ENCODE measurements at places on chromosomes 6 and 20.

DNA sequence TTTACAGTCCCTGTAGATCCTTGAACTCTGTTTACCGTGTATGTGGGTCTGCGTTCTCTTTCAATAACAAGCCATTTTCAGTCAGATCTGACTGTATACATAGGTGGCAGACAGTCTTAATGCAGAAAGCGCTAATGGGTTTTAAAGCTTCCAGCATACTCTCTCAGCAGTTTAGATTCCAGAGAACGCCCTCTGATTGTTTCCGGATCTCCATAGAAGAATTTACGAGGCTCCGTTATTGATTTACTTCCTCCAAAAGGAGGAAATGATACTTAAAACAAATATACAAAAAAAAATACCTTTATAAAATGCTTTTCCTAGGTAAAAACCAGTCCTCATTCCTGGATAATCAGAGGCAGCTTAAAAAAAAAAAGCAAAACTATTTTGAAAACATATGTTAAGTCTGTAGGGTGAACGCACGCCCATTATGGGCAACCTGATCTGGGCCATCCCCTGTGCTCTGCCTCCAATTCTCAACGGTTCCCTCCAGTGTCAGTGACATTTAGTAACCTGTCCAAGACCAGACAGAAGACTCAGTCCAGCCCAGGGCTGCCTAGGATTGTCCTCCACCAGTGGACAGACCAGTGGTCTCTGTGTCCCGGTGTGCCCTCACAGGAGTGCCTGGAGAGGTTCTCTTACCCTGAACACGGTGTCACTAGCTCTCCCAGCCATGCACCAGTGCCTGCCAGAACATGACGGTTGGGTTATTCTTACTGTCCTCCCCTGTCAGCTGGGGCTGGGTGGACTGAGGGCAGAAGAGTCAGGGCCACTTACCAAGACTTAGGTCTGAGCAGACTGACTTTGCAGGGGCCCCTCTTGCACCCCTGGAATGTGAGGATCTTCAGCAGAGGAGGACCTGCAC lies 217.3 kb downstream of the ARID1B start:
- no peak for DNase-seq

GRCh38 chr6:159525445-159526025 lies 167.5 kb downstream of the SOD2 start:
- DNase-seq: no peak

DNA sequence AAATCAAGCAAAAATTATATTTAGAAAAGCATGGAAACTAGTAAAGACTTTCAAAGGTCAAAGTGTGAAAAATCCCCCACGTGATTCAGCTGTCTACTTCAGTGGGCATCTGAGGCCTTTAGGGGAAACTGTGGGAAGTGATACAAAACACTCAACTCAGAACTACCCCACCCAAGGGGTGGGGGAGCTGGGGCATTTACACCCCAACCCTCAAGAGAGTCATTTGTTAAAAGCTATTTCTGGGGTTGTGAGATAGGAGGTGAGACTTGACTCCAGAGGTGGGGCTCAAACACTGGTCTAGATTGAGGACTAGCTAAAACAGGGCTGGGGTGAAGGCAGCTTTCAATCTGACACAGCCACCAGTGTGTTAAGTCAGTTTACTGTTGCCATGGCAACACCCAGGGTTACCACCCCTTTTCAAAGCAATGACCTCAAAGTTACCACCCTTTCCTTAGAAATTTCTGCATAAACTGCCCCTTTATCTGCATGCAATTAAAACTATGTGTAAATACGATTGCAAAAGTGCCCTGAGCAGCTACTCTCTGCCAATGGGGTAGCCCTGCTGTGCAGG lies 9.9 kb upstream of the GTSF1L start:
- DNase-seq: peak; percentile 18

GRCh38 chr20:31984981-31985471 lies 17.1 kb downstream of the XKR7 start:
- DNase-seq: no peak

DNA sequence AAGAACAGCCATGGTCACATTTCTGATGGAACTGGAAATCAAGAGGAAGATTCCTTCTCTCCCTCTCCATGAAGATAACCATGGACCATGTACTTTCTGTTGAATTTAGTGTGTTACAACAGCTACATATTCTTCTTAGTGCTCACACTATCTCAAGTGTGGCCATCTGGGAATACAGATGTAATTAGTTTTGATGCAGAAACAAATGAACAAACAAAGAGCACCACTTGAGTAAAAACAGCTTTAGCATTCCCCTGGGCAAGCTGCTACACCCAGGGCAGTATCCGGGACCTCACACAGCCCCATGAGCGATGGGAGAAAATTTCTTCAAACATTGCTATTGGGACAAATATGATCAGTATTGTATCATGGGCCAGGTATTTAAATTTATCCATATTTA lies 75.2 kb downstream of the RAMACL start:
- peak; percentile 23 for DNase-seq

DNA sequence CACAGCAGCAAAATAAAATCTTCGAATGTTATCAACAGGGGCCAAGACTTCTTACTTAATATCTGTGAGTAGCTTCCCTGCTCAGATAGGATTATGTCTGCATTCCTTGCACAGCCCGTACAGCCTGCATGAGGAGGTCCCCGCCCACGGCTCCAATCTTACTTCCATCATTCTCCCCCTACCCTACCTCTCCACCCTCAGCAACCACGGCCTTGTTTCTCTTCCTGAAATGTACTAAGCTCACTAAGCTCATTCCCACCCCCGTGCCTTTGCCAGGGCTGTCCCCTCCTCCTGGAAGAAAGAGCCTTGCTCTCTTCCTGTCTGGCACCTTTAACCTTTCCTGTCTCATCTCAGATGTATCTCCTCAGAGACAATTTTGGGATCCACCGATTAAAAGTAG lies 120.4 kb downstream of the BCAS1 start:
- DNase-seq: no peak

GRCh38 chr20:36243726-36244125 lies 7.4 kb downstream of the AAR2 start:
- DNase-seq: no peak

GRCh38 chr6:89567630-89568390 lies 70.7 kb downstream of the LYRM2 start:
- no peak for DNase-seq

- DNase-seq: no peak
Measured at GRCh38 chr6:31865205-31866118, 2.8 kb upstream of the NEU1 start.
